GM18507 (cell line): ENCODE measurements at places on chromosomes 3 and 15.

DNA sequence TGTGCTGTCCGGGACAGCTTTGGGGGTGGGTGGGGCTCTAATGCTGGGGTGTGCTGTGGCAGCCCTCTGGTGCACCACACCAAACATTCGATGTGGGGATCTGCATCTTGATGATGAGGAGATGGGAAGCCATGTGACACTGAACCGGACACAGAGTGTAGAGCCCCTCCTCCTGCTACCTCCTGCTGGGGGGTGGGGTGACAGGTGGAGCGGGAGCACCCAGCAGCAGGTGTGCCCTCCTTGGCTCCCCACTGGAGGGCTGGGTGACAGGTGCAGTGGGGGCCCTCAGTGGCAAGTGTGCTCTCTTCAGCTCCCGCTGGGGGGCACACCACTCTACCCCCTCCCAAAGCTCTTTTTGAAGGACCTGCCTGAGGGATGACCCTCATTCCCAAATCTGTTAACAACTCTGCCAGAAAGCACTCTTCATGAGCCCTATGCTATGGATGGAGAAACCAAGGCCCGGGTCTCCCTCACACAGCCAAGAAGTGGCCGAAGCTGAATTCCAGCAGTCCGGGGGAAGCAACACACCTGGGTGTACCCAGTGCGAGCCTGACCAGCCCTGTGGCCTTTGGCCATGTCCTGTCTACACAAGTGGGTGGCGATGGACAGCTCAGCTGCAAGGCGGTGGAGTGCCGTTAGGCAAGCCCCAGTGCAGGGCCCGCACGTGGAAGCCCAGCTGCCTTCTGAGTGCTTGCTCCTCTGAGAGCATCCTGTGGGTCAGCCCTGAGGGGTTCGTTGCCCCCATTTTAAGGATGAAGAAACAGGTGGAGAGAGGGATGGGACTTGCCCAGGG is 609 bp upstream of the UROC1 start:
- no peak for DNase-seq

DNA sequence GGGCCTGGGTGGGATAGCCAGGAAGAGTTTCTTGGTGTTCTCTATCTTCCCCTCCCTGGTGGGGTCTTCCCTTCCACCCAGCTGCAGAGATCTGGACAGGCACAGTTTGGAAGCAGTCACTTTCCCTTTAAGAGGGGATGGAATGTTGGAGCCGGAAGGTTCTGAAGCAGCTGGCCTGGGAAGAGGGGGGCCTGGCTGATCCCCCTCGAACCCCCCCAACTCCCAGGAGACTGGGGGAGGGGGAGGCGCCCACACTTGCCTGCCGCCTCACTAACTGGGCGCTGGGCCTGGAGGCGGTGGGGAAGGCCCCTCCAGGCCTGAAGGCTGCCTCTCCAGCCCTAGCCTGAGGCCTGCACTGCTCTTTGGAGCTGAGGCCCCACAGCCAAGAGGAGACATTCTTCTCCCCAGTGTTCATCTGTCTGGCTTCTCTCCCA is 1.4 kb downstream of the DVL3 start:
- DNase-seq, result no peak

GRCh38 chr15:31605467-31605931 is 278.9 kb downstream of the KLF13 start:
- DNase-seq, result no peak

DNA sequence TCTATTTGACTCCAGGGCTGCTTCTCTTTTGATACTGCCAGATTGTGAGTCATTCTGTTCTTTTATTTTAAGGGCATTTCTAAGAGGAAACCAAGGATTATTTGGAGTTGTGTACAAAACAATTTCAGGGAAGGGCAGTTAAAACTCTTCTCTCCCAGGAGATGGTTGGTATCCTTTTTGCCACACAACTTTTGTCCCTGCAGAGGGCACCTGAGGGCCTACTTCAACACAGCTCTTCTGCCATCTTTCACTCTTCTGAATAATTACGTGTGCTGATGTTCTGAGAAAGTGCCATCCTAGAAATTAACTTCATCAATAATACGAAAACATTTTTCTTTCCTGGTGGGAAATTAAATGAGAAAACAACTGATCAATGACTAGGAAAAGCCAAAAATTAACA is 75.7 kb upstream of the GADL1 start:
- no peak for DNase-seq

DNA sequence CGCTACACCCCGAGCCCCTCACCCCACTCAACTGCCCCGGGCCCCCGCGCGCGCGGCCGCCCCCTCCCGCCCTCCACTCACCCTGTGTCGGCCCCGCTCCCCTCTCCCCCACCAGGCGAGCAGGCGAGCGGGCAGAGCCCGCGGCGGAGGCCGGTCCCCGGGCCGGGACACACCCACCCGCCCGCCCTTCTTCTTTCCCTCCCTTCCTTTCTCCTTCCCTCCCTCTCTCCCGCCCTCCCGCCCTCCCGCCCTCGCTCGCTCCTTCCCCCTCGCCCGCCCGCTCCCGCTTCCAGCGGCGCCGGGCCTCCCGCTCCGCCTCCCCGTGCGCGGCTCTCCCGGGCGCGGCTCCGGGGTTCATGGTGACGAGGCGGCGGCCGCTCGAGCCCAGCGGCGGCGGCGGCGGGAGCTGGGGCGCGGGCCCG is at the start of gene CTDSPL:
TSS of gene CTDSPL (plus strand) at position 261 of the 422 bp plus-strand sequence. CDS start 320 bp downstream, outside the sequence.
- no peak for DNase-seq

DNA sequence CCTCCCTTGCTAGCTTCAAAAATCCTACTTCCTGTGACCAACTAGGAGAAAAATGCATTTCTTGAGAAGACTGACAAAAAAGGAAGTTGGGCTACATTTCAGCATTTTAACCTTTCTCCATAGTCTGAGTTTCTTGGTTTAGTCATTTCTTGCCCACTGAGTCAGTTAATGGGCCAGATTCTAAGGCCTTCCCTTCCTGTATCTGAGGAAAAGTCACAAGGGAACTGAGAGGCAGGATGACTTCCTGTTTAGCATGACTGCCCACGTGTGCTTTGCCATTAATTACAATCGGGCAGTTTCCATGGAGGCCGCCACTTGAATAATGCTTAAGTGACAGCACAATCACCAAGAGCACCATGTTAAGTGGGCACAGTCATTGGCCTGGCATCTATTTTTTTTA is 794.4 kb upstream of the LMCD1 start:
- DNase-seq, result no peak

- DNase-seq, result no peak
Measured at GRCh38 chr3:194990454-194991337, 280.3 kb downstream of the XXYLT1 start.

DNA sequence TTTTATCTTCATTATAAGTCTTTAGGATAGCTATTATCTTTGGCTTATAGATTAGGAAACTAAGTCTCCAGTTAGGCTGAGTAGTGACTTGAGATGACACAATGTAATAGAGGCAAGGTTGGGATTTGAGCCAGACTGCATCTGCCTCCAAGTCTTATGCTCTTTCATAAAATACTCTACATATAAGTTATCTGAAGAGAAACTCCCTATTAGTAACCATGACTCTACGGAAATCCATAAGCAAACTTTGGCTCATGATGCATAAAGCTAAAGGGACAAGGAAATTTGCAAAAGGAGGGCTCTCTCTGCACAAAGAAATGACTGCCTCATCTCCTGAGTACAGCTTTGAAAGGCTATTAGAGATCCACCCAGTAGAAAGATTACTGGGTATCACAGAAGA is 77.6 kb upstream of the FRMD4B start:
- DNase-seq, result no peak
